A172 (cell line): ENCODE measurements at places on chromosomes 13 and 19.
A peak's percentile ranks its signal among the peaks of the same experiment; 100 is the strongest.

DNA sequence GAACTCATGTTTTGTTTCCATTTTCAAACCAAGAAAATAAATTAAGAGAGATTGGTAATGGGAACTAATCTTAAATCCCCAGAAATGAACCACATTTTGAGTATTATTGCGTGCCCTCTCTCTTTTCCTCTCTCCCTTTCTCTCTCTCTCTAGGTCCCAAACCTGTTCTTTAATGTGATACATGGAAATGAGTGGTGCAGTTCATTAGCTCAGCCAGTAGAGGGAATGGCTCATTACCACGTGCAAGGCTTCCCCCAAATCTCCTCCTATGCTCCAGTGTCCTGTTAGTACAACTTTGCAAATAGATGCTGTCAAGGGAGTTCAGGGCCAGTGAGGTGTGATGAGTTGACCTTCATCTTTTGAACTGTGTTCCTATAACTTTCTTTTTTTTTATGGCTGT, 178.4 kb downstream of the FGF9 start:
- DNase-seq = no peak

- DNase-seq = peak; percentile 69
Measured at GRCh38 chr13:79128158-79128557, 277.9 kb downstream of the RBM26 start.

DNA sequence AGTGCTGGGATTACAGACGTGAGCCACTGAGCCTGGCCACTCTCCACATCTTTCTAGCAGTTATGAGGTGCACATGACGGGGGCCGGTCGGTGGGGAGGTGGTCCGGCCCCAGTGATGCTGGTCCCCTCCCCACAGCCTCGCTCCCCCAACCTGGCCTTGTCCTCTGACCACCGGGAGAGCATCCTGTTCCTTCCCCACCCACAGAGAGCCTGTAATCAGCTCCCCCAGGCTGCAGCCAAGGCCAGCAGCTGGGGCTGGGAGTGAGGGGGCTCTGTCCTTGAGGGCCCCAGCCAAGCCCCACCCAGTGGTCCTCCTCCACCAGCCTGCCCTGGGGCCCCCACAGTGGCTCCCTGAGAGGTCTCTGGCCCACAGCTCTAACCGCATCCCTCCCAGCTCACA, 3.0 kb upstream of the INSL3 start:
- no peak for DNase-seq

DNA sequence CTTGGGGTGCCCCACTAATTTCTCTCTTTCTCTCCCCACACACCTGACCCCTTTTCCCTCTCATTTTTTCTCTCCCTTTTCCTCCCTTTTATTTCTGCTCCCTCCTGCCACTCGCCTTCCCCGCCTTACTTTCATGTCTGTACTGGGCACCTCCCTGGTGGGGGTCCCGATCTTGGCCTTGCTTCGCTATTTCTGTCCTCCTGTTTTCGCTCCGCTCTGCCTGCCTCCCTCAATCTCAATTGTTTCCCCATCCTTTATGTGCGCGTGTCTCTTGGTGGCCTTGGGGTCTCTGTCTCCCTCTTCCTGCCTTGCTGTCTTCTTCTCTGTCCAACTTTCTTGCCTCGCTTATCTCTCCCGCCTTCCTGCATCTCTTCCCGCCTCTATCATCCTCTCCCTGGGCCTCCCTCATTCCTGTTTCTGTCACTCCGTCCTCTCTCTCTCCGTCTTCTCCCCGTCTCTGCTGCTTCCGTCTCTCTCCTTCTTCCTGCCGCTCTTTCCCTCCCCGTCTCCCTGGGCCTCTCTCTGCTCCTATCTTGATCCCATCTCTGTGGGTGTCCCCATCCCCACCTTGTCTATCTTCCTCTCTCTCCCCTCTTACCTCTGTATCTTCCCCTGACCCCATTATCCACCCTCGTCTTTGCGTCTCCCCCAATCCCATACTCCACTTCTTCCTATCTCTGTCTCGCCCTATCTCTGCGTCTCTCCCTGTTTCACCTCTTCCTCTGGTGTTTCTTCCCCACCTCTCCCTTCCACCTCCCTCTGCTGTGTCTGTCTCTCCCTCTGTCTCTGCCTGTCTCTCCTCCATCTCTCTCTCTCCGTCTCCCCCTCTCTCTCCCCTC, 4.0 kb downstream of the GRIN2D start:
- no peak for DNase-seq

DNA sequence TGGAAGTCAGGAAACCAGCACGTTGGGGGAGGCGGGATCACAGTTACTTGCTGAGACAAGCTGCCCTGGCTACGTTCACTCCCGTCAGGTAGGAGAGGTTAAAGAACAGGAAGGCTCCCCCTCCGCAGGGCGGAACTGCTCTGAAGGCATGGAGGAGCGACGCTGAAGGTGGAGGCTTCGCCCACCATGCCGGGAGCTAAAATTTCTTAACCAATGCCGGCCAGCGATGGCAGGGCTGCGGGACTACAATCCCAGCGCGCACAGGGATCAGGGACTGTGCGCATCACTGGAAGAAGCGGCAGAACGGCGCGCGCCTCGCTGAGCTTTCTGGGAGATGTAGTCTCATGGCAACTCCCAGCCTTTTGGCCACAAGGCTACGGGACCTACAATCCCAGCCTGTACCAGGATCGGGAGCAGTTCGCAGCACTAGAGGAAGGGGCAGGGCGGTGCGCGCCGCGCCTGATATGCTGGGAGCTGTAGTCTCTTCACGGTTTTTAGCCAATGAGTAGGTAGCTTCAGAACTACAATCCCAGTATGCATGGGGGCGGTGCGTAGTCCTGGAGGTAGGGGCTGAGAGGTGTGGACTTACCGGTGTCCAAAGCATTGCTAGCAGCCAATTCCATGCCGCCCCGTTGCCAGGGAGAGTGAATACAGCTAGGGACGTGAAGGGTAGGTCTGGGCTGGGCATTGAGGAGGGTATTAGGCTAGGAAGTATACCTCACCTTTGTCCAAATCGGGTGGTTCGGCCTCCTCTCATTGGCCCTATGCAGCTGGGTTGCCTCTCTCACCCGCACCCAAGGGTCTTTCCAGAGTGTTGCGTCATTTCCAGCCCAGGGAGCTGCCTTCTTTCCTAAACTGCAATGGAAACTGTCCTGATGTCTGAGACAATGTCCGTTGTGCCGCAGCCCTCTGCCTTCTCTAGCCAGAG, 12.8 kb upstream of the ZNF682 start:
- no peak for DNase-seq

DNA sequence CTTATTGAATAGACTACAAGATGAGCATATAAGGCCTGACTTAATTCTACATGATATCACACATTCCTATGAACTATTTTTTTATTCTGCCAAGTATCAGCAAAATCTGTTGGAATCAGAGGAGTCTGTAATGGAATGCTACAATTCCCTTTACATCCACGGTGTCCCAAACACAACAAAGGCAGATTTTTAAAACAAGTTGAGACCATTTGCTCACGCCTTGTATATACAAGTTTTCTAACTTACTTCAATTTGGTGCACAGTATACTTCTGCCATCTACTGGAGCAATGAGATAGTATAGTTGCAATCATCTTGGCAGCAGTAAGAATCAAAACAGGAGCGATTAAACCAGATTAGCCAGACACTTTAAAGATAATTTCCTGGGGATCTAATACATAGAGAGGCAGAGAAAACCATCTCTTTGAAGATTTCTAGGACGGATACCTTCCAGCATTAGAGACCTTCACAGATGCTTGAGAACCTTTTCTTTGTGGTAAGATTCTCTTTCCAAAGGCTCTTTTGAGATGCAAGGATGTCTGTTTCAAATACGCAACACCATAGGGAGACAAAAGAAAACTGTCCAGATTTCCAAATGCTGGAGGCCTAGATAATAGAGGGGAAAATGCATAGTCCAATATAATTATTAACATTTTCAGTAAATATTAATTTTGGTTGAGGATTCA, 302.0 kb upstream of the MIR17HG start:
- peak; percentile 4 for DNase-seq

DNA sequence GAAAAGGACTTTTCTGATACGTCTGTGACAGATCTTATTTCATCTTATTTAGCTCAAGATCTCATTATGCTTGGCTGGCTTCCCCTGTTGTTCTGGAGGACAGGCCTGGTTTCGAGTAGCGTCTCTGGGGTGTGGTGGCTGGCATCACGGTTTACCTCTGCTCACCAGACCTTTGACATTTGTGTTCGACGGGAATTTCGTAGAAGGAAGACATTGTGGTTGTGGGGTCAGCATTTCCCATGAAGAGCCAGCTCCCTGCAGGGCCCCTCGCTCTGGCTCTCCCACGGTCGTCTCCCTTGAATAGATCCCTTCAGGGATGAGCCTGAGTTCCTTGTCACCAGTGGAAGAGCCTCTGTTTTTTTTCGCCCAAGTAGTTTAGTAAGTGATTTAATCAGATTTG, 78.6 kb upstream of the TEX29 start:
- DNase-seq = no peak

DNA sequence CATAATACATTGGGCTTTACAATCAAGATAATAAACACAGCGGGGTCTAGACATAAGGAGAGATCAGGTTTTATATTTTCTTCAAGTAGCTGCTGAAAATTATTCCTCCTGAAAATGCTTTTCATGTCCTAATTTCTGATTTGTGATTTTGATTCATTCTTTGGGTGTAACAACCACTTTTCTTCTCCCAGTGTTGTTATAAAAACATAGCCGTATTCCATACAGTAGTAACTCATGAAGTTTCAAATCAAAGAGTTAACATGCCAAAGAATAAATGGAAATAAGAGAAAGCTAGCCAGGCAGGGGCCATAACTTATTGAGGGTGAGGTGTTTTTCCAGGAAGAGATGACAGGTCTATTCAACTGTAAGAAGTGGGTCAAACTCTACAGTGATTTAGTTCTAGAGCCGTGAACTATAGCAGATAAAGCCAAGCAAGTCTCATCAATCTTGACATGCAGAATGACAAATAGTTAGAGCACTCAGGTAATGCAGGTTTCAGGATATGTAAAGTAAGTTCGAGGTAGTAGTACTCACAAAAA, 934.4 kb upstream of the SLITRK1 start:
- no peak for DNase-seq

DNA sequence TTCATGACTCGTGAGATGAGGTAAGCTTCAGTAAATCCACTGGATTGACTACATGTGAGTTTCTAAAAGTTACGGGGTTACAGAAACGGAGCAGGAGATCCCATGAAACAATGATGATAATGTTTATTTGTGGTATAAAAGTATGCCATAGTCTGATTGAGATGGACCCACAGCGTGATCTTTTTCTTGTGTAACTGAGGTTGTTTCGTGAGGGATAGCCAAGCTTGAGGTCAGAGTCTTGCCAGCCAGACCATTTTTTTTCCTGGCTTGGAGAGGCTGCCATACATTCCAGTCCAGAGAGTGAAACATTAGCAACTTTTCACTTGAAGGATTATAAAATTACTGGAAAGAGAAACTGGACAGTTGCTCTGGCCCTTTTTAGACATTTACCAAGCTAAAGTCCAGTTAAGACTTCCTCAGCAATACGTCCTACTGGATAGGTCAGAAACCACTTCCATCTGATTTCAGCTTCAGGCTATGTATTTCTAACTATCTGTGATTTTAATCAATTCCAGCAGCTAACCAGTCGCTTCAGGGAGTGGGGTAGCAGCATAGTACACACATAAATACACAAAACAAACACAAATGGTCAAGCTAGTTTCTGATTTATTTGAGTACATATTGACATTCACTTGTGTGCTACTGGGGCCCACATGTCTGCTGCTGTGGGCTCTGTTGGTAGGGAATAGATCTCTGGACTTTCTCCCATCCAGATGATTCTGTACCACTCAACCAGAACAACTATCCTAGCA, 194.6 kb downstream of the POSTN start:
- DNase-seq = no peak

DNA sequence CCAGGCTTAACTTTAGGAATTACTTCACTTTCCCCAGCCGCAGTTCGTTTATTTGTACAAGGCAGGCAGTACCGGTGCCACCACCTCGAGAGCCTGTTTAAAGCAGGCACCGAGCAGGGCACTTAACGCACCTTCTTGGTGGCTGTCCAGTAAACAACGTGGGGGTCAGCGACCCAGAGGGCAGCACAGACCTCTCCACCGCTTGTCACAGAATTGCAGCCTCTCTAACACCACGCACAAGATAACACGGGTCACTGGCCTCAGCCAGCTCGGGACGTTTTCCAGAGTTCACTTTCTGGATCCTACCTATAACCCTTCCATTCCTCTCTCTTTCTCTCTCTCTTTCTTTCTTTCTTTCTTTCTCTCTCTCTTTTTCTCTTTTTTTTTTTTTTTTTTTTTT, 16.8 kb upstream of the ELAVL1 start:
- no peak for DNase-seq

GRCh38 chr19:30086916-30087315, 144.9 kb downstream of the URI1 start:
- no peak for DNase-seq

DNA sequence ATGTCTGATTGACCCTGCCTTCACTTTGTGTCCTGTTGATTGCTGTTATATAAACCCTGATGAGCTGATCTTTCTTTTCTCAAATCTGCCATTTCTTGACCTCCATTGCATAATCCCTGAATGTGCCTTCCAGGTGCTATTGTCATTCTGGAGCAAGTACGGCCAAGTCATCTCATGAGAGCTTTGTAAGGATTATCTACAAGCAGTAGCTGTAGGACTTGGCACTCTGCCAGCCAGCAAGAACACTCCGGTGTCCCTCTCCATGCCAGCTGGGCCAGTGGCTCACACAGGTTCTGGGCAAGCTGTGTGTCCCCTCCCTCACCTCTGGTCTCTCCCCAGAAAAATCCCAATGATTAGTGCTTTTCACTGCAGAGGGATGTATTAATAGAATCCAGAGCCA, 348.1 kb downstream of the FOXO1 start:
- DNase-seq = no peak

GRCh38 chr13:83221256-83221655, 661.0 kb downstream of the SLITRK1 start:
- DNase-seq = peak; percentile 51

- no peak for DNase-seq
Measured at GRCh38 chr19:17468302-17469091, 1.8 kb upstream of the SLC27A1 start.

GRCh38 chr19:51695088-51695487, 2.0 kb downstream of the SPACA6 start:
- no peak for DNase-seq

DNA sequence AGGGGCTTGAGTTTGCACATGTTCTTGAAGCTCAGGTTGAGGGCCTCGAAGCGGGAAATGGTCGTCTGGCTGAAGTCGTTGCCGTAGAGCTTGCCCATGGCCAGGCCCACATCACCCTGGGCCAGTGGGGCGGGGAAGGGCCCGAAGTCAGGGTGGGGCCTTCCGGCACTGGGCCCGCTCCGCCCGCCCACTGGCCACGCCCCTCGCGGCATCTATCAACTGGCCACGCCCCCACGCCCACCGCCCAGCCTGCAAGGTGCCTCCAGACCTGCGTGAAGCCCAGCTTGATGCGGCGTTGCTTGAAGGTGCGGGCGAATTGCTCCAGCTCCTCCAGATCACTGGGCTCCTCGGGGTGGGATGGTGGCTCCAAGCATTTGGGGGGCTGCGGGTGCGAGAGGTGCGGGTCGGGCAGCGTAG, 19.9 kb downstream of the ZNF574 start:
- no peak for DNase-seq
